ENCODE measurements at places on chromosomes 7 and 10.

DNA sequence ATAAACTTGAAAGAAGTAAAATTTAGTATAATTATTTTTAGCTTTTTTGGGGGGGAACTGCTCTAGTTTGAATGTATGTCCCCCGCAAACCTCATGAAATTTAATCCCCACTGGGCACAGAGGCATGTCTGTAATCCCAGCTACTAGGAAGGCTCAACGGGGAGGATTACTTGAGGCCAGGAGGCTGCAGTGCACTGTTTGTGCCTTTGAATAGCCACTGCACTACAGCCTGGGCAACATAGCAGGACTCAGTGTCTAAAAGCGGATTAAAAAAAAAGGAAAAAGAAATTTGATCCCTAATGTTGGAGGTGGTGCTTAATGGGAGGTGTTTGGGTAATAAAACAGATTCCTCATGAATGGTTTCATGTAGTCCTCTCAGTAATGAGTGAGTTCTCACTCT lies 43.1 kb upstream of the PHF14 start:
- DNase-seq = no peak

DNA sequence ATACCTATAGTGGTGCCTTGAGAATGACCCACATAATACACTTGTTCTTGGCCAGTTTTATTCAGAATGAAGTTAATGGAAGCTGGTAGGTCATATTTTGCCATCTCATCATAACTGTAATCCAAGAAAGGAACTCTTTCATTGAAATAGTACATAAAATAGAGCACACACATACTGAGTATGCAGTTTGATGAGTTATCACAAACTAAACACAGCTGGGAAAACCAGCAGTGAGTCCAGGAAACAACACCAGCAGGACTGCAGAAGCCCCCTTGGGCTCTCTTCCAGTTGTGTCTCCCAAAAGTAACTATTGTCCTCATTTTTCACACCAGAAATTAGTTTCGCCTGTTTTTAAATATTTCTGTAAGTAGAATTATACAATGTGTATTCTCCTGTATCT lies 19.8 kb upstream of the CH25H start:
- no peak for DNase-seq

- DNase-seq = no peak
Measured at GRCh38 chr7:129877146-129877792, 75.5 kb downstream of the UBE2H start.

DNA sequence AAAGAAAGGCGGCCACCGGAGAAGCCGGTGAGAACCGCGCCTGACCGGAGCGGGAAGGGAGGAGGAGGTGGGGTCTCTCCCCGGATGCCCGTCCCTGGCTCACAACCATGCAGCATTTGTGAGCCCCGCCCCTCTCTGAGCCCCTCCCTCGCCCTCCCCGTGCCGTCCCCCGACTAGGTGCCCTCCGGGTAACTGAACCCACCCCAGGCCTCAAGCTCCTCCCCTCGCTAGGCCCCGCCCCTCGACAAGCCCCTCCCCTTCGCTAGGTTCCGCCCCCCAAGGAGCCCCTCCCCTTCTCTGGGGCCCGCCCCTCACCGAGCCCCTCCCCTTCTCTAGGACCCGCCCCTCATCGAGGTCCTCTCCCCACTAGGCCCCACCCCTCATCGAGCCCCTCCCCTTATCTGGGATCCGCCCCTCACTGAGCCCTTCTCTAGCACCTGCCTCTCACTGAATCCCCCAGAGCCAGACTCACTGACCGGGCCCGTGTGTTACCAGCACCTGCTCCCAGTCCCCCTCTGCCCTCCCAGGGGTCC lies 42.2 kb upstream of the HSPB1 start:
- DNase-seq = no peak

- no peak for DNase-seq
Measured at GRCh38 chr7:114921631-114922025, 266 bp upstream of the MDFIC start.

DNA sequence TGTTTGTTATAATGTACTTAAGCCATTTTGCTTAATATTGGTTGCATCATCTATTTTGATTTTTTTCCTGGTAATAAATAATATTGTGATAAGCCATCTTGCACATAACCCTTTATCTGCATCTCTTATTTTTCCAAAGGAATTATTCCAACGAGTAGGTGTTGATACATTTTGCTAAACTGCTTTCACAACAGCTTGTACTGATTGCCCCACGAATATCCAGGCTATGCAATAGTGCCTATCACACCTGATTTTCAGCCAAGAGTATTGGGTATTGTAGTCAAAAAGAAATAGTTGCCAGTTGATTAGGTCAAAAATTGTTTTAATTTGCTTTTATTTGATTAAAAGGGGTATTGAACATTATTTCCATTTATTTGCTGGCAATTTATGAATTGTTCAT lies 20.7 kb downstream of the CREB5 start:
- DNase-seq = no peak

DNA sequence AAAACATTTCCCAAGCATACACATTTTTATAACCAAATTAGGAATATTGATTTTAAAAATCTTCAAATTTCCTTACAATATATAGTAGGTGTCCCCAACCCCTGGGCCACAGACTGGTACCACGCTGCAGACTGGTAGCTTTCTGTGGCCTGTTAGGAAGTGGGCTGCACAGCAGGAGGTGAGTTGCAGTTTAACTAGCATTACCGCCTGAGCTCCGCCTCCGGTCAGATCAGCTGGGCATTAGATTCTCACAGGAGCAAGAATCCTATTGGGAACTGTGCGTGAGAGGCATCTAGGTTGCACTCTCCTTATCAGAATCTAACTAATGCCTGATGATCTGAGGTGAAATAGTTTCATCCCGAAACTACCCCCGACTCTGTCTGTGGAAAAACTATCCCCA lies 62.1 kb downstream of the ZWINT start:
- DNase-seq = no peak

DNA sequence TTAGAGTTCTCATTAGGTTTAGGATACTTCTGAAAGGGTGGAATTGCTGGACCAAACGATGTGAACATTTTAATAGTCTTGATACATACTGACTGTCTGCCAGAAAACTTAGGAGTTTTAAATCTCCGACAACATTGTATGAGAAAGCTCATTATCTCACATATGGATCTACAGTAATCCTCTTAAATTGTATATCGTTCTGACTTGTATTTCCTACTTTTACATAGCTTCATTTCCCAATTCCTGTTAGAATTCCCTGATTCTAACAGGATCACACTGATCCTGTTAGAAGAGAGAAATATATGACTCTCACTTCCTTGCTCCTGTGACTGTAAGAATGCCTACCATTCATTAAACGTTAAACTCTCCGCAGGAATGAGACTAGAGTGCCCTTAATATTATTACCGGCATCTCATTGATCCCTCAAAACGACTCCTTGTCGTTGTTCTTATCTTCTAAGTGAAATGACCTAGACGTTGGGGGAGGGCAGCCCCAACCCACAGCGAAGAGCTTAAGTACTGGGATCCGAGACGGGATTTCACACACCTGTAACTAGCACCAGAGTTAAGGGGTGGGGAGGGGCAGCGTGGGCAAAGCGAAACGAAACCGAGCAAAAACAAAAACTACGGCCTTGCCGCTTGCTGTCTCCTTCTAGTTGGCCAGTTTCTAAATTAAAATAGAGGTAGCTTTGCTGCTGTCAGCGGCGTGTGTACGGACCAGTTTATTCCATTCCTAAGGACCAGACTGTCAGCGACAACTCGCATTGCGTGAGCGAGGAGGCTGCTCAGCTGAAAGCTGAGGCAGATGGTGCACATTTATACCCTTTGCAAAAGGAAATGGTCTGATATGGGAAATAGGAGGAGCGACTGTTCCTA lies 678 bp upstream of the TMEM106B start:
- DNase-seq = peak; percentile 57

DNA sequence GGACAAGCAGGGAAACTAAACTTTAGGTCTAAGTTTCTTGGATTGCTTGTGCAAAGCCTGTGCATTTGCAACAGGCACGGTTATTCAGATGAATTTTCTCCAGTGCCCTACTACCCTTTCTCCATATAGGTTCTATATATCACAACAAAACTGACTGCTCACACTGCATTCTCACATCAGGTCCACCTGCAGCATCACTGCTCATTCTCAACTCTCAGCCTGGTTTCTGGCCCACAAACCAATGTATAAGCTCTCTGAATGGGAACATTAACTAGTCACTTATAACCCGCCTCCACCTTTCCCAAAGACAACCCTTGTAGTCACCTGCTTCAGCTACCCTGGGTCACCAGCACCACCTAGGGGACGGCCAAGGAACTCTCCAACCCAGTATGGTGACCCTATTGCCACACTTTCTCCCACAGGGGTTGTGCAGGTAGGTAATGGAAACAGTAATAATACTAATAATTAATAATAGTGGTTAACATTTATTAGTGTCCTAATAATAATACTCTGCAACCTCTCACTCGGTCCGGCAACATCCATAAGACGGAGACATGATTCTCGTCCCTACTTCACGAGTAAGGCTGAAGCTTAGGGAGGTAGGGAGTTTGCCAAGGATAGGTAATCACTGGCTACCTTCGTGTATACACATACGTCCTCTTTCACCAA lies 97.3 kb downstream of the CLEC2L start:
- no peak for DNase-seq

DNA sequence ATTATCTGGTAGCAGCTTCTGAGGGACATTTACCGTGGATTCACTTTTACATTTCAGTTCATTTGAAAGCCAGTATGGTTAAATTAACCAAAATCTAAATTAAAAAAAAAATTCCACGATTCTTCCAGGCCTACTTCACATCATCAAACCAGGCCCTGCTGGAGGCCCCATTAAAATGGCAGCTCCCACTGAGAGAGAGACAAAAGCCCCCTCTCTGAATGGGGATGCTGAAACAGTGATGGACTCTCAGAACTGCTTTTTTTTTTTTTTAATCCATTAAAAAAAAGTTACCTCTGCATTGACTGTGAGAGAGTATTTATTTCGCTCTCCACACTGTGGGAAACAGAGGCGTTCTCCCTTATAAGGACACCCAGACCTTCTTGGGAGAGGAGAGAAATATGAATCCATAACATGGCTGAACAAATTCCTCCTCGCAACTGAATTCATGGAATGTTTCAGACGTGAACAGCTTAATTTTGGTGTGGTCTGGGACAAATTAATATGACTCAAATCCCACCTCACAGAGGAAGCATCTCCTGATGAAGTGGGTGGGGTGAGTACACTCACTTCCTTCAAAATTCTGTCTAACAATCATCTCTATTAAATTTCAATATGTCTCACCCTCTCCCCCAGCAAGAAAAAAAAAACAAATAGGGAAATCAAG lies 73.5 kb downstream of the SAMD9 start:
- no peak for DNase-seq

- DNase-seq = no peak
Measured at GRCh38 chr7:155625557-155625956, 18.9 kb upstream of the RBM33 start.

- DNase-seq = no peak
Measured at GRCh38 chr10:9357471-9357870, 1303.0 kb downstream of the GATA3 start.

DNA sequence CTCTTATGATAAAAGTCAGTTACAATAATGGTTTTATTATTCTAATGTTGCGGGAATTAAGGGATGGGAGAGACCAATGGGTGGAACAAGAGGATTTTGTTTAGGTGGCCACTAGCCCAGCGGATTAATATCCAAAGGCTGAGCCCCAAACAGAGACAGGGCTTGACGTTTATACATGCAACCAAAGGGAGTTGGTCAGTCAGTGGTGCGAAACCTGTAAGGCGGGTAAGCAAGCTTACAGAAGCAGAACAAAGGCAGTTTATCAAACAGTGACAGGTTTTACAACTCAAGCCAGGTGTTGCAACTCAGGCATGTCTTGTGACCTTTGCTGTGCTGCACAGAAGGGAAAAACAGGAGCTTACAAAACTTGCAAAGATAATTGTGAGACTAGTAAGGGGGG lies 622.9 kb upstream of the MBL2 start:
- DNase-seq = no peak

DNA sequence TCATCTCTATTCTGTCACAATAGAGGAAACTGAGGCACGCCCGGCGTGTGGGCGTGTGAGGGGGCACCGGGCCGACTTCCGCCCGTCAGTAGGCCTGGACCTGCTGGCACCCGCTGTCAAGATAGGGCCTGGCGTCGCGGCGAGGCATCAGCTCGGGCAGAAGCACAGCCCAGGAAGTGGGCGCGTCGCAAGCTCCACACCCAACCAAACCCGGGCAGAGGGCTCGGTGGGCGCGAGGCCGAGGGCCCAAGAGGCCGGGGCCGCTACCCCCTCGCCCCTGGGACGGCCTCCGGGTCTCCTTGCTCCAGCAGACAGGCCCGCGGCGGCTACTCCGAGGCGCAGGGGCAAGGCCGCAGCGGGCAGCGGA lies 91.2 kb downstream of the SPAG6 start:
- DNase-seq = no peak

GRCh38 chr10:9051328-9051974 lies 997.0 kb downstream of the GATA3 start:
- no peak for DNase-seq

DNA sequence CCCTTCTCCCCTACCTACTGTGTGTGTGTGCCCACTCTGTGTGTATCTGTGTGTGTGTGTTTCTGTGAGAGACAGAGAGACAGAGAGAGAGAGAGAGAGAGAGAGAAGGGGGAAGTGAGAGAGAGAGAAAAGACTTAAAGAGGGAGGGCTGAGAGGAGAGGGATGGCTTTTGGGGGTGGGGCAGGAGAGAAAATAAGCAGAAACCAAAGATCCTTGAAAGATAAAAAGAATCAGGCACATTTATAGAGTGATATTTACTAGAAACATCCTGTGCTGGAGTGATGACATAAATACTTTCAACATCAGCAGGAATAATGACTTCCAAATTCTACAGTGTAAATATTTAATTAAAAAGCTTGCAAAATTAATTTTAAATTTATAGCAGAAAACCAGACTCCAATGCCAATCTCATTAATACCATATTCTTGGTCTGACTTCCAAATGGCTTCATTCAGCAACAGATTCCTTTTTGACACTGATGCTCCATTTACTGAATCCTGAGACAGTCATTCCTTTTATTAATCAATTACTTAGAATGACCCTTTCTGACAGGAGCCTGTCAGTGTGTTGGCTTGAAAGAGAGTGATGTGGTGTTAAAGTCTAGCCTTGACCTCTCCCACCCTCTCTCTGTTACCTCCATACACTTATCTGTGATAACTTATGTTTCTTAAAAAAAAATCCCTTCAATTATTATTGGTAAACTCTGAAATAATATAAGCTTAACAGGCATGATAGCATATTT lies 41.7 kb upstream of the WNT2 start:
- DNase-seq = no peak

DNA sequence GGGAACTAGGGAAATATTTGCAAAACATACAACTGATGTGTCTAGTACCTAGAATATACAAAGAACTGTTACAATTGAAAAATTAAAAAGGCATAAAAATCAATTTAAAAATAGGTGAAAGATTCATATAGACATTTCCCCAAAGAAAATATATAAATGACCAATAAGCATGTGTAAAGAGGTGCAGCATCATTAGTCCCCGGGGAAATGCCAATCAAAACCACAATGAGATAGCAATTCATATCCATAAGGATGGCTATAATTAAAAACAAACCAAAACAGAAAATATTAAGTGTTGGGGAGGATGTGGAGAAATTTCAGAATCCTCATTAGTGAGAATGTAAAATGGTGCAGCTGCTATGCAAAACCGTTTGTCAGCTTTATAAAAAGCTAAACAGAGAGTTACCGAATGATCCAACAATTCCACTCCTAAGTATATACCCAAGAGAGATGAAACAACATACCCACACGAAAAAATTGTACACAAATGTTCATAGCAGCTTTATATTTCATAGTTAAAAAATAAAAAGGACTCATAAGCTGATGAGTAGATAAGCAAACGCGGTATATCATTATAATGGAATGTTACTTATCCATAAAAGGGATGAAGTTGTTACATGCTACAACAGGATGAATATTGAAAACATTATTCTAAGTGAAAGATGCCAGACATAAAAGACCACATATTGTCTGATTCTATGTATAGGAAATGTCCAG lies 210.1 kb upstream of the INHBA start:
- DNase-seq = no peak
